Upper lobe of left lung (tissue), 6 donors: ENCODE measurements at places on chromosomes 5 and 9. TPM values are rescaled to one million over a fixed set of nuclear protein-coding genes. Genes with fewer than 3 reads are reported as not detected.

Gene VAV2
- total RNA-seq, result 13.8 TPM

Gene OR1J2
- not detected for total RNA-seq

Gene TAF11L10
- total RNA-seq, result not detected

Gene NSUN2
- 47.5 TPM for total RNA-seq

Gene TLR4
- total RNA-seq, result 39.9 TPM

Gene PLAC8L1
- not detected for total RNA-seq

Gene MELK
- not detected for total RNA-seq

Gene CCL21
- 89.5 TPM for total RNA-seq

Gene TEX48
- total RNA-seq, result not detected

Gene PCDHA7
- total RNA-seq, result 0.46 TPM

Gene LVRN
- total RNA-seq, result not detected

Gene F12
- 7.8 TPM for total RNA-seq

Gene STK10
- total RNA-seq, result 50.6 TPM

Gene ARL15
- total RNA-seq, result 21.1 TPM

Gene MYMK
- not detected for total RNA-seq

Gene CCL19
- 5.2 TPM for total RNA-seq

Gene ARL14EPL
- total RNA-seq, result not detected

Gene UBE2R2
- 29.3 TPM for total RNA-seq
